Natural killer cell treated with Interleukin-12 subunit alpha and Interleukin-12 subunit beta and Interleukin-15 and Interleukin-18, amount 100 ng/mL, for 72 hours (primary cell): ENCODE measurements at places on chromosomes 13 and 19.

DNA sequence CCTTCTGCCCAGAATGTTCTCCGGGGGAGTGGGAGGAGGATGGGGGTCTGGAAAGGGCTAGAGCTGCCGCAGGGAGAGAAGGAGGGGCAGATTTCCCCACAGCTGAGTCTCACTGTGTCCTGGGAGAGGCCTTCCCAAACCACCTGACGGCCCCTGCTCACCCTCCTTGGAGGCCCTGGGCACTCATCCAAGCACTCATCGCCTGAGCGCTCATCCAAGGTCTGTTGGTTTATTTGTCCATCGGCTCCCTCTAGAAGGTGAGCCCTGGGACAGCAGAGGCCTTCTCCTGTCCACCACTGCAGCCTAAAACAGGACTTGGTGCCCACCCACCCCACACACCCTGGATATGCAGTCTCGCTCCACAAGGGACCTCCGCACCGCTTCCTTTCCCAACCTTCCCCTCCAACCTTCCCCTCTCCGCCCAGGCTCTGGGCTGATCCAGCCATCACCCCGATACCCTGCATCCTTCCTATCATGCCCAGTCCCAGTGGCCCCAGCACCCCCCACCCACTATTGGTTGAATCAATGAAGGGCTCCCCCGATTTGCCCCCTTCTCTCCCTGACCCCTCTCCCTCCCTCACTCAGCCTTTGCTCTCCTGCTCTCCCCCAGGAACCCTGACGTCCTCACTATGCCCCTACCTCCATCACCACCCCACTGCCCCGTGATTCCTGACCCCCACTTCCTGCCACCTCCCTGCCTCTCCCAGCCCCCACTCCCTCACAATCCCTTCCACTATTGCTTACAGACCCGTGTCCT, 1.7 kb downstream of the UBXN6 start:
- no peak for DNase-seq

DNA sequence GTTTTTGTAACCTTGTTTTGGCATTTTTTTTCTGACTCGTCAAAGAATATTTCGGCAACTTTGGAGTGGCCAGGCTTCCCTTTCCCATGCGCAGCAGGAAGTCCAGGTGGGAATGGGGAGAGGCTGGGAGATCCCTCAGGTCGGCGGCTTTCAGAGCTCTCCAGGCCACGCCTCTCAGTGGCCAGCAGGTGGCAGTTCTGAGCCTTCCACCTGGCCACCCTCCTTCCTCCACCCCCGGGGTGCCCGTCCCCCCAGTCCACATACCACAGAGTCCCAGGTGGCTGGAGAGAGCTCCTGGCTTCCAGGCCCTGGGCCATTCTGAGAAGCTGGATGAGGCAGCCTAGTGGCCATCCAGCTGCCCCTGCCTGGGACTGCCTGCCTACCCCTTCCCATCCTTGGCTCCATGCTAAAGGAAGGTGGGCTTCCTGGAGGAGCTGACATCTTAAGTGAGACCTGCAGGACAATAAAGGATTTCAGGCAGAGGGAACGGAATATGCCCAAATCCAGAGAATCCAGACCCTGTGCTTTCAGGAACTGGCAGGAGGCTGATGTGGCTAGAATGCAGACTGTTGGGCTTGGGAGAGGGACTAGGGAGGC, 46.3 kb downstream of the CCNE1 start:
- no peak for DNase-seq

GRCh38 chr13:77810878-77811277, 107.8 kb downstream of the EDNRB start:
- DNase-seq: no peak

DNA sequence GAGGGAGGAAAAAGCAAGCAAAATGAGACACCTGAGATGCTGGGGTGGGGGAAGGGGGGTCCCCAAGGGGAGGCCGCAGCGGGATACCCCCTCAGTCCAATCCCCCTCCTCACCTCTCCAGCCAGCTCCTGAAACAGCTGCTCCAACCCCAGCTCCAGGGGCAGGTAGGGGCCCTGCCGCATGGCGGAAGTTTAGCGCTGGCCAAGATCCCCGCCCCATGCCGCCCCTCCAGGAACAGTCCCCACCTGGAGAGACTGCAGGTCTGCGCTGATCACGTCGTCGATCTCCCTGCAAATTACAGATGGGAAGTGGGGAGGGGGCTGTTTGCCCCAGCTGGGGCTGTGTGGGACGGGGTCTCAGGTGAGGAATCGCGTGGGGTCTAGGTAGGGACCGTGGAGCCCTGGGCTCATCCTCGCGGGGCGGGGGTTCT, 9.0 kb downstream of the CAPN12 start:
- no peak for DNase-seq

GRCh38 chr13:98069985-98070384, 72.9 kb upstream of the FARP1 start:
- DNase-seq: no peak
